ENCODE measurements at places on chromosomes 2 and 18.
A peak's percentile ranks its signal among the peaks of the same experiment; 100 is the strongest.

DNA sequence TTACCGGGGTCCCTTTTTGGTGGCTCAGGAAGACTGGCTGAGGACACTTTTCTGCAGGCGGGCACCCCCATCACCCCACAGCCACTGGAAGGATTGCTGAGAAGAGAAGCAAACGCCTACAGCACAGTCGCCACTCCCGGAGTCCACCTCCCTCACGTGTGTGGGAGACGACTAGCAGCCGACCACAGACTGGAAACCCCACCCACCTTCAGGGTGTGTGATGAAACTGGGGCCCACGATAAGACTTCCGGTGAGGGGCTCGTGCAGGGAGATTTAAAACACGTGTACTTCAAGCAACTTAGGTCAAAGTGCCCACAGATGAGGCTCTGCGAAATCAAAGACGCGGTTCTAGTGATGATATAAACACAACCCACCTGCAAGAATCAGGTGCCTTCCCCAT lies 26.3 kb downstream of the MBP start:
- DNase-seq: peak; percentile 68

GRCh38 chr2:179793238-179793637 lies 68.2 kb downstream of the ZNF385B start:
- DNase-seq: no peak

DNA sequence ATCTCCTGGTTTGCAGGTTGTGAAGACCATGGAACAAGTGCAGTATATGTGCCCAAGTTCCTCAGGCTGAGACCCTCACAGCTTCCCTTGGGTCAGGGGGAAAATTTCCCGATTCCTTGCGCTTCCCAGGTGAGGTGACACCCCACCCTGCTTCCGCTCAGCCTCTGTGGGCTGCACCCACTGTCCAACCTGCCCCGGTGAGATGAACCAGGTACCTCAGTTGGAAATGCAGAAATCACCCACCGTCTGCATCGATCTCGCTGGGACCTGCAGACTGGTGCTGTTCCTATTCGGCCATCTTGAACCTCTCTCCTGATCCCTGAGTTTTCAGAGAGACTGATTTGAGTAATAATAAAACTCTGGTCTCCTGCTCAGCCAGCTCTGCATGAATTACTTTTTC lies 30.6 kb downstream of the CHCHD5 start:
- no peak for DNase-seq

DNA sequence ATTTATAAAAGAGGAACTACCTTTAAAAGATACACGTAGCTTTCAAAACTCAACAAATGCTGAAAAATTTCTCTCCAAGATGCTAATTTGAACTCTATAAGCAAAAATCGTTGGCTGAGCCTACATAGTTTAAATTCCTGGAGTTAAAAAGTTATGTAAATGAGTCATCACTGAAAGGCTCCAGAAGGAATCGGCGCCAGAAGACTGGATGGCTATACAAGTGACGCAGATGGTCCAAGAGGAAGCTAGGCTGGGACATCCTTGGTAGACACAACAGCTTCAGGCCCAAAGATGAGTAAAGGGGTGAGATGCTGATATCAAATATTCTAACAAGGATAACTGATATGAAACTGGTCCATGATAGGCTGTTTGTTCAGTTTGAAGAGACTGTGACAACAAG lies 22.8 kb upstream of the DNAH6 start:
- no peak for DNase-seq

- no peak for DNase-seq
Observed at GRCh38 chr2:99414566-99414965, 75.3 kb downstream of the REV1 start.

- no peak for DNase-seq
Observed at GRCh38 chr2:121473512-121473911, 57.2 kb upstream of the RNU4ATAC start.

DNA sequence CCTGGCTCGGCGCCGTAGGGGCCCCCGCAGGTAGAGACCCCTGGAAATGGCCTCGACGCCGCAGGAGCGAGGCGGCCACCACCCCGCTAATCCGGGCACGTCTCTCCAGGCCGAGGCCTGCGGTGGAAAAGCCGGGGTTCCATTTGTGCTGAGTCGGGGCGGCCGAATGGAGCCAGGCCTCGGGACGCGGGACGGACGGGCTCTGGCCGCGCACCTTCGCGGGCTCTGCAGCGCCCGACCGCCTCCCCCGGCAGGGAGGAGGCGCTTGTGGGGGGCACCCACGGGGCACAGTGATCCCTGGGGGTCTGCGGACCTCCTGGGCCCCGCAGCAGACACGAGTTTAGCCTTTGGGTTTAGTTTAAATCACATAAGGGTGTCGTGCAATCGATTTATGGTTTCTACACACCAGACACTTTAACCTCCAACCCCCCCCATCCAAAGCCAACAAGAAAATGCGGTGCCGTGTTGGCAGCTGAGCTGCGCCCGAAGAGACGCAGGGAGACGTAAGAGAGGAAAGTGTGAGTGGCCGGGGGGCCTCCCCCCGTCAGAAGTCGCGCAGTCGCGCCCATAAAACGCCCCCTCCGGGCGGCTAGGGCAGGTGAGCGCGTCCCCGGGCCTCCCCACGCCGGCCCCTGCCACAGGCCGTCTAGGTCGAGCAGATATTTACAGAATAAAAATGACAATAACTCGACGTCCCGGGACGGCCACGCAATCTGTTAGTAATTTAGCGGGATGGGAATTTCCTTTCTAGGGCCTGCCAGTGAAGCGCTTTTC lies 1.0 kb upstream of the NFATC1 start:
- DNase-seq: peak; percentile 73

- DNase-seq: no peak
Observed at GRCh38 chr2:205273148-205273547, 409.2 kb upstream of the NRP2 start.

GRCh38 chr2:203887677-203888076 lies 20.1 kb downstream of the CTLA4 start:
- no peak for DNase-seq

DNA sequence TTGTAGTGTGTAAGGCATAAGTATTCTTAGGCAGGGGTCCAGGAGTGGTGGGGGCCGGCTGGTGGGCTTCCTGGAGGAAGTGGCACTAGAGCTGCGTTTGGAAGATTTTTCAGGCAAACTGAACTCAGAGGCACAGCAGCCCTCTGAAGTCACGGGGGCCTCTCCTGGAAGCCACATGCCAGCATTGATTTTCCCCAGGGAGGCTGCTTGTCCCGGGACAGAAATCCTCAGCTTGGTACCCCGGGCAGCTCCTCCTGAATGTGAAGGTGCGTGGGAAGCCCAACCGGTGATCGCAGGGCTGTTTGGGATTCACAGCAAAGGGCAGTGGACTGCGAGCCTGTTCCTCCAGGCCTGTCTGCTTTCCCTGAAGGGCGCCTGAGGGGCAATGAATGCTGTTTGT lies 1.6 kb upstream of the PDIA6 start:
- no peak for DNase-seq

- DNase-seq: no peak
Observed at GRCh38 chr2:48414980-48415835, 114.7 kb upstream of the STON1 start.

DNA sequence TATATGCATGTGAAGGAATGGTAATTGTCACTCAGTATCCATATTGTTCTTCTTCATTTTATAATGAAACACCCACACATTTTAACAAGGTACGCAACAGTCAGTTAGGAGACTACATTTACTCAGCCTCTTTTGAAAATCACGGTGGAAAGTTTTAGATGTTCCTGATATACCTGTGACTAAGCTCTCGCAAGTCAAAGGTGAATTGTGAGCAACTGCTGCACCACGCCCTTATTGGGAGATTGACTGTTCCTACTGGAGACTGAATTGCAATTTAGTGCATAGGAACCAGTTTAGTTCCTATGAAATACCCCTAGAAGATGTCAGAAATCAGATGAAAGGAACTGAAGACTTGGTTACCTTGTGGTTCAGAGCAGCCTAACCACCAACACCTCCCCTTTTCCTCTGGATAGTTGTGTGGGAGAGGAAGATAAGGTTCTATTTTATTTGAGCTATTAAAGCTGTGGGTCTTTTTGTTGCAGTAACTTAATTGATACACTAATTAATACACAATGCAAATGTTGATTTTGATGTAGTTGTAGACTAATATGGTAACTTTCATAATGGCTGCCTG lies 1280.5 kb upstream of the CDH2 start:
- no peak for DNase-seq

DNA sequence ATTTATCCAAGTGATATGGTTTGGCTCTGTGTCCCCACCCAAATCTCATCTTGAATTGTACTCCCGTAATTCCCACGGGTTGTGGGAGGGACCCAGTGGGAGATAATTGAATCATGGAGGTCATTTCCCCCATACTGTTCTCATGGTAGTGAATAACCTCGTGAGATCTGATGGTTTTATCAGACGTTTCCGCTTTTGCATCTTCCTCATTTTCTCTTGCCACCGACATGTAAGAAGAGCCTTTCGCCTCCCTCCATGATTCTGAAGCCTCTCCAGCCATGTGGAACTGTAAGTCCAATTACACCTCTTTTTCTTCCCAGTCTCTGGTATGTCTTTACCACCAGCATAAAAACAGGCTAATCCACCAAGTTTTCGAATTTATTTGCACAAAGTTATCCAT lies 20.3 kb upstream of the CHST10 start:
- no peak for DNase-seq

- no peak for DNase-seq
Observed at GRCh38 chr18:12946549-12947284, 1.1 kb upstream of the SEH1L start.

- no peak for DNase-seq
Observed at GRCh38 chr18:36322408-36322728, 24.9 kb downstream of the FHOD3 start.

DNA sequence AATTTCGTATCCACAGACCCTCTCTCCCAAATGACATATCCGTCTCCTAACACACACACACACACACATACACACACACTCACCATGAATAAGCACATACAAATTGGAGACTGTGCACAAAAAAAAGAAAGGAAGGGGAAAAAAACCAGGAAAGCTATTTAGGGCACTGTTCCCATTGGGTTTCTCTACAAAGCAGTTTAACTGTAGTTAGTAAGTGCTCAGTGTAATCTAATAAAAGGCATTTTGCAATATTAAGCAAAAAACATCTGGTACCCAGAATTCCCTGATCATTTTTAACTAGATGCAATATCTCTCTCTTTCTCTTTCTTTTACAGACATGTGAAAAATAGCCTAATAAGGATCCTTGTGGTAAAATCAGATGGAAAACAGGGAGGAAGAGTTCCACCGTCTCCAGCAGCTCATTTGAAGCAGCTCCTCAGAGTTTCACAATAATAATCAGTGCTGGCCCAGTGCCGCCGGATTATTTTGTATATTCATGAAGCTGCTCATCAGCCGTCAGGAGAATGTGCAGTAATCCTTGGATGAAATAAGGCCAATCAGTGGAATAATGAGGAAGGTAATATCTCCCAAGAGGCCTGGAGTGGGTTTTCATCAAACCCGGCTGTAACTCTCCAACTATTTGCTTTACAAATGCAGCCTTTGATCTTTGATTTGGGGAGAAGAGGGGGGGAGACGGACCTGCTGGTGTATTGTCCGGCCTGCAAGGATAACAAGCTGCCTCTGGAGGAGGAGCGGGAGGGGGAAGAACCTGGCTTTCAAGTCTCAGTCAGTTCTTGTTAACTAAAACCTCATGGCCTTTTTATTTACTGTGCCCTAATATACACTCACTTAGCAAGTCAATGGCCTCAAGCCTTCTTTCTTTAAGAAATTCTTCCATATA lies 227.6 kb upstream of the SMIM21 start:
- DNase-seq: no peak

- DNase-seq: no peak
Observed at GRCh38 chr2:42575458-42576064, 7.1 kb downstream of the MTA3 start.

DNA sequence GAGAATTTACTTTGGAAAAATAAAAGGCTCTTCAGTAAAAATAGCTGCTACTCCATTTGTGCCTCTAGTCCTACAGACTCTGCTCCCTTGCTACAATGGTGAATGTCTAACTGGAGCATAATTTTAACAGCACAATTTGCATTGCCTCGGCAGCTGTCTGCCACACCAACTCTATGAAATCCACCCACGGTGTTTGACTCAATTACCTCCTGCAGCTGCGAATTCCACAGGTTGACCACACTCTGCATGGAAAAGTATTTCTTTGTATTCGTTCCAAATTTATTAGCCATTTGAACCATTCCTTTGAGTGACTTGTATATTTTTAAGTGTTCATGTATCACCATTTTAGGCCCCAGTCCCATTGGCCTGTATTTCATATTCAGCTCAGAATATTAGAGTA lies 182.1 kb upstream of the CCDC68 start:
- no peak for DNase-seq

- no peak for DNase-seq
Observed at GRCh38 chr2:237723602-237724001, 75.0 kb upstream of the RBM44 start.

DNA sequence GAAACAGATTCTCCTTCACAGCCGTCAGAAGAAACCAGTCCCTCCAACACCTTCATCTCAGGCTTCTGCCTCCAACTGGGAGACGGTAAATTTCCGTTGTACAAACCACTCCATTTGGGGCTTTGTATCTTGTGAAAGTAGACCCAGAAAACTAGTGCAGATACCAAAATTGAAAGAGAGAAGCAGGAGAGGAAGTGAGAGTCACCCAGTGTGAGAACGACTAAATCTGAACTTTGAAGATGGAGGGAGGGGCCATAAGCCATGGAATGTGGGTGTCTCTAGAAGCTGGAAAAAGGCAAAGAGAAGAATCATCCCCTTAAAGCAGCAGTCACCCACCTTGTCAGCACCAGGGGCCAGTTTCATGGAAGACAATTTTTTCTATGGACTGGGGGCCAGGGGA lies 88.3 kb upstream of the LRATD1 start:
- DNase-seq: no peak

GRCh38 chr2:154263206-154263605 lies 391.5 kb downstream of the GALNT13 start:
- DNase-seq: no peak

DNA sequence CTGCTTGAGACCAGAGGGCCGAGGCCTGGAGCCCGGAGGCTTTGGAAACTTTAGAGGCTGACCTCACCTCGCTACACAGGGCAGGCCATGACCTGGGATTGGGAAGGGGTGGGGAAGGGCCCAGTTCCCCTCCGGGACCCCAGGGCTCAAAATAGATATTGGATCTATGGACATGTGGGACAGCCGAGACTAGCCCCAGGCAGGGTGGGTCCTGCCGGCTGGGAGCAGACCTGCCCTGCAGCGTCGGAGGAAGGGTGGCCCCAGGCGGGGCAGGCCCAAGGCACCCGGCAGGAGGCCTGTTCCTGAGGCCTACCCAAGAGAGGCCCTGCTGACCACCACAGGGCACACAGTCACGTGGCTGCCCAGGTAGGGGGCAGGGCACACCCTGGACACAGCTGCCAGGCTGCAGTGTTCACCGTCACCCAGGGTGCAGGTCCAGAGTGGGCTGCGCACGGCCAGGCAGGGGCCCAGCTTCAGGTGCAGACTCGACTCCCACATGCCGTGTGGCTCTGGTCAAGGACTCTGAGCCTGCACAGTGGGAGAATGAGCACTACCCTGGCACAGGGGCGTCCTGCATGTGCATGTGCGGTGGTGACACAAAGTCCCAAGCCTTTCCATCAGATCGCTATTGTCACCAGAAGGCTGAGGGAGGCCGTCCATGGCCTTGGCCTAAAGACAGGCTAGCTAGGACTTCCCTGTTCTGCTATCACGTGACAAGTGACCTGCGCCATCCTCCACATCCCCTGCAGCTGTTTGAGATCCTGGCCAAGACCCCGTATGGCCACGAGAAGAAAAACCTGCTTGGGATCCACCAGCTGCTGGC lies 13.2 kb downstream of the ANO7 start:
- no peak for DNase-seq

- no peak for DNase-seq
Observed at GRCh38 chr2:5519286-5519685, 172.9 kb upstream of the SOX11 start.

- DNase-seq: no peak
Observed at GRCh38 chr2:85472261-85472660, 53.7 kb downstream of the SH2D6 start.

GRCh38 chr2:170170281-170171040 lies 7.5 kb upstream of the MYO3B start:
- DNase-seq: no peak
